ENCODE measurements at places on chromosomes 2 and 18.

DNA sequence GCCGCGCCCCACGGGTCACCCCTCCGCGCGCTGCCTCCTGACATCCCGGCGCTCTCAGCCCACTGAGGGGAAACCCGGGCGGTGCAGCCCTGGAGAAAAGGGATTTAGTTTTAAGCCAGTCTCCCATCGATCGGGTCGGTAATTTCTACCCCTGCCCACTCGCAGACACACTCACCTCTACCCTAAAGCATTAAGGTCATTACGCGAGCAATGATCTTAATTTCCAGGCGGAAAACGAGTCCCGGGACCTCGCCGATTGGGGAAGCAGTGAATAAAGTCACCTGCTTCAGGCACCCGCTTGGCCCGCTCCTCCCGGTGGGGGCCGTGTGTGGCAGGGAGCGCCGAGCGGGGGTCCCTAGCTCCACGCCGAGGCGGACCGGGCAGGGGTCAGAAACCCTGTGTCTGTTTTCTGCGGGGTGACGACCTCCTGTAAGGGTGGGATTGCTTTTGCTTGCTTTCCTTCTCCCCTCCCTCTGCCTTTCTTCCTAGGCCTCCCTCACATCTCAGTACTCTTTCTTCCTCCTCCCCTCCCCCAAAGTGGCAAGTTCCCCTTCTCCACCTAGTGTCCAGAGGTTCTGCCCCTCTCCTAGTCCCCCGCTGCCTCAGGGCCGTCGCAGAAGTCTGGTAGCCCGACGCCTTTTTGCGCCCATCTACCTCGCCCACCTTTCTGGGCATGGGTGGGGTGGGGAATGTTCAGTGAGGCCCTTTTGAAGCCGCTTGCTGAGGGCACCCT is 142.6 kb downstream of the MEIS1 start:
- no peak for DNase-seq

- DNase-seq: no peak
These were observed 74.3 kb downstream of the XRCC5 start for GRCh38 chr2:216183462-216183861.

DNA sequence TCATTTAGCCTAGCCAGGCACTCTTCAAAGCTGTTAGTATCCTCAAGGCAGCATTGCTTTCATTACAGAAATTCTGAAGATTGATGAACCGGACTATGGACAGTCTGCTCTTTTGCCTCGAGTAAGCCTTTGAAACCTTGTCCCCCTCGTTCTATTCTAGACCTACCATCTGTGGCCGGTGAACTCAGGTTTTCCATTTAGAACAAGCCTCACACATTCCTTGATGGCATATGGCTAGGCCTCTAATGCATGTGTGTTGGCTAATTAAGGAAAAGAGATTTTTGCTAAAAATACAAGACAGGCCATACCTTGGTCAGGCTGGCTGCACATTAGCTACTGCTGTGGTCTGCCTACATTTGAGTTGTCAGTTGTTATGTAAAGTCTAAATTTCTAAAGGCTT is 111.8 kb downstream of the CERS6 start:
- DNase-seq: no peak

DNA sequence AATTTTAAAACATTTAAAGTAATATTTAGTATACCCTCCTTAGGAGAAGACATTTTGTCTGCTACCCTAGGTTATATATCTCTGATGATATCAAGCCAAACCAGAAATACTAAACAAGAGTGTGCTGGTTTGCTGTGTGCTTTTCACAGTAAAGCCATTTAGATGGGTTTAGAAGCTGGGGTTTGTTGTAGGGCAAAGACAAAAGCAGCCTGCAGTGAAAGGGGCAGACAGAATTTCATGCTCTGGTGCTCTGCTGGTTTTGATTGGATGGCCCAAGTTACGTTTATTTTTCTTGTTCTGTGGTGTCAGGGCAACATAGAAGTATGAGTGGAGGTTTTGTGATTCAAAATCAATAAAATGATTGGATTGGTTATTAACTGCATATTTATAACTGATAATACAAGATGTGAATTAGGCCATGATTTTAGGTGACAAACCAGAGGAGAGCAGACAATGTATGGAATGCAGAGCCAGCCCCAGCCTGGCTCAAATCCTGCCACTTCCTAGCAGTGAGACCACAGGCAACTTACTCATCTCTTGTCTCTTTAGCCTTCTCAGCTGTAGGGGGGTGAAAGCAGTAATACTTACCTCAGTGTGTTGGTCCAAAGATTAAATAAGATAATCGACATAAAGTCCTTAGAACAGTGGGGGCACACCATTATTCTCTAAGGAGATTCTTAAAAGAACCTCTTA is 30.9 kb upstream of the IER3IP1 start:
- no peak for DNase-seq

DNA sequence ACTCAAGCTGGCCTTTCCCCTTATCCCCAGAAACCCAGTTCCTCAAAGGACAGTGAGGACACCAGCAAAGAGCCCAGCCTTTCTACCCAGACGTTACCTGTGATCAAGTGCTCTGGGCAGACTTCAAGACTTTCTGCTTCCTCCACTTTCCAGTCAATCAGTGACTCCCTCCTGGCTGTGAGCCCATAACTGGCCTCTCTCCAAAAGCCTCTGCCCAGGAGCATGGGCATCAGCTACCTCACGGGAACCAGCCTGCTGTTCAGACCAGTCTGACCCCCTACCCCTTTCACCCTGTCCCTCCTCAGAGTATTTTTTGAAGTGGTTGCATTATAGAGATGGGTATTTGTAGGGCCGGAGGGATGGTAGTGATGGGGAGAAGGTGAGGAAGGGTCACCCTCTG is 27.7 kb upstream of the CYP27A1 start:
- no peak for DNase-seq

DNA sequence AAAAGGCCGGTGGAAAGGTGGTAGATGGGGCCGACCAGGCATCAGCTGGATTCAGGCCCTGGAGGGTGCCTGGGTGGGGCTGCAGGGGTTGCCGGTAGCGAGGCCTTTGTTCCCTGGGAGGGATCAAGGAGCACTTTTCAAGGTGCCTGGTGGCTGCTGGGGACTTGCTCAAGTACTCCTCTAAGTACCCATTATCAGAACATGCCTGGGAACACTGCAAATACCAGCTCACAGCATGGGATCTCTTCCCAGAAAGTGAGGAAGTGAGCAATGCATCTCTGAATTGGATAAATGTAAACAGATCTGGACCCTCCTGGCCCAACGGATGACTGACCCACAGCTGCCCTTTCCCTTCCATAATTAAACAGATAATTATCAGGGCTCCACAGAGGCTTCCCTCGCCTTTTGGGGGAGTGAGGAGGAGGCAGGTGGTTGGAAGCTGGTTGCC is 210.5 kb downstream of the SH3RF3 start:
- DNase-seq: no peak

- no peak for DNase-seq
These were observed 120.0 kb downstream of the DYM start for GRCh38 chr18:49340446-49340845.

GRCh38 chr2:100940240-100940639 is 61.8 kb upstream of the RPL31 start:
- DNase-seq: no peak

GRCh38 chr2:224838335-224838734 is 122.2 kb upstream of the CCDC195 start:
- no peak for DNase-seq
